ENCODE measurements at places on chromosomes 5 and 9.

DNA sequence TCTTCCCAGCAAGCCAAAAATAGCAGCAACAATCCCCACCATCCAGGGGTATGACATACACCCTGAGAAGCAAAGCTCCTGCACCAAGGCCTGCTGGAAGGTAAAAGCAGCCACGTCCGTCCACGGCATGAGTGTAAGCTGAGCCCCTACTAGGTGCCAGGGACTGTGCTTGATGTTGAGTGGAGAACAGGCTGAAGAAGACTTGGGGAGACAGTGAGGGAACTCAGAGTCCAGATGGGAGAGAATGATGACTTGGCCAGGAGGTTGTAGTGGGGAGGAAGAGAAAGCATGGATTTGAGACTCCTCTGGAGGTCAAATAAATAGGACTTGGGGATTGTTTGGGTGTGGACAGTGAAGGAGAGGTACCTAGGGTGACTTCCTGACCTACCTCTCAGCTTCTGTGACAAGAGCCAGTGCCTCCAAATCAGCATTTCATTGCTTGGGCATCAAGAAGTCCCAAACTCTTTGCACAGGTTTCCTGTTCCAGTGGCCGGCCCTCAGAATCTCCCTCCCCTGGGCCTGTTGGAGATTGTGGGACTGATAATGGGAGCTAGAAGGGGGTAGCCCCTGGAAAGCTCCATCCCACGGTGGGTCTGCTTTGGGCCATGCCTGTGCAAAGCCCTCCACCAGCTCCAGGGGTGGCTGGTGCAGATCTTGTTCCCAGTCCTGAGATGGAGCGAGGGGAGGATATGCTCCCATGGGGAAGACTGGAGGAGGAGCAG lies 58.3 kb upstream of the ADAMTS2 start:
- no peak for DNase-seq

DNA sequence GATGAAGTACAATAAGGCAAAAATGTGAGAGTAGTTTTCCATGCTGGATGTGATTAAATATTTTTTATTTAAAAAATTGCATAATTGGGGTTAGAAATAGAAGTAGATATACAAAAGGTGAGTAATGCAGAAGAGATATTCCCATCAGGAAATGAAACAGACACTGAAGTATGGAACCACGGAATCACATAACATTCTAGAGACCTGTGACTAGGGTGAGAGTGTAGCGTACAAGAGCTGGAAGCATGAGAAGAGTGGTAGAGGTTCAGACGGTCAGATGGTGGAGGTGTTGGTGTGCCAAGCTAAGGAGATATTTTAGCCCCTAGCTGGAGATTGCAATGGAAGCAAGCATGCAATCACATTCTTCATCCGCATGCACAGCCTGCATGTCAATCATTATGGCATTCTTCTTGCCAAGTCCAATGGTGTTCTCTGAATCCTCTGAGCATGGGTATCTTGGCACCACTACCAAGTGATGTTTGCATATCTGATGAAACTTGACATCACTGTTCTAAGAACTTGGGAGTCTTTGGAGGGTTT lies 587.8 kb downstream of the PSAT1 start:
- no peak for DNase-seq

DNA sequence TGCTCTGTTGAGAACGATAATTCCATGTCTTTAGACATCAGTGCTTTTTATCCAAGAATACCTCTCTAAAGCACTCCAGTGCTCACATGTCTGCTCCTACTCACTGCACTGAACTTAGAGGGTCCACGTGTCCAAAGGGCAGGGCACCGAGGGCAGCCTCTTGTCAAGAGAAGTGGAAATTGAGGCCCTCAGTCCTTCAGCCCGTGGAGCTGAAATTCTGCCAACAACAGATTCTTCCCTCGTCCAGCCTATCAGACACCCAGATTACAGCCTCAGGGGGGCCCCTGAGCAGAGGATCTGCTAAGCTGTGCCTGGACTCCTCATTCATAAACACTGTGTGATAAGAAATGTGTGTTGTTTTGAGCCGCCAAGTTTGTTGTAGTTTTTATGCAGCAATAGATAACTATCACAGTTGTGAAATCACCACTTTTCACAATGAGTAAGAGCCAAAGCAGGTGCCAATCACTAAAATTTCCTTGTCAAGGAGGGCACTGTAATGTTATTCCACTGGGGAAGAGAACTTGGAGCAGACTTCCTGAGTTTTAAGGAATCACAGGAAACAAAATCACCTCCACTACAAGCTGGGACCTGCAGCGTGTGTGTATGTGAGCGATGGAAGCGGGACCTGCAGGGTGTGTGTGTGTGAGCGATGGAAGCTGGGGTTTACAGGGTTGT lies 58.8 kb upstream of the IGFBPL1 start:
- DNase-seq = peak; percentile 3

- no peak for DNase-seq
These were observed 112.4 kb downstream of the CETN3 start for GRCh38 chr5:90297045-90297764.
